ENCODE measurements at places on chromosomes 6 and 20.

DNA sequence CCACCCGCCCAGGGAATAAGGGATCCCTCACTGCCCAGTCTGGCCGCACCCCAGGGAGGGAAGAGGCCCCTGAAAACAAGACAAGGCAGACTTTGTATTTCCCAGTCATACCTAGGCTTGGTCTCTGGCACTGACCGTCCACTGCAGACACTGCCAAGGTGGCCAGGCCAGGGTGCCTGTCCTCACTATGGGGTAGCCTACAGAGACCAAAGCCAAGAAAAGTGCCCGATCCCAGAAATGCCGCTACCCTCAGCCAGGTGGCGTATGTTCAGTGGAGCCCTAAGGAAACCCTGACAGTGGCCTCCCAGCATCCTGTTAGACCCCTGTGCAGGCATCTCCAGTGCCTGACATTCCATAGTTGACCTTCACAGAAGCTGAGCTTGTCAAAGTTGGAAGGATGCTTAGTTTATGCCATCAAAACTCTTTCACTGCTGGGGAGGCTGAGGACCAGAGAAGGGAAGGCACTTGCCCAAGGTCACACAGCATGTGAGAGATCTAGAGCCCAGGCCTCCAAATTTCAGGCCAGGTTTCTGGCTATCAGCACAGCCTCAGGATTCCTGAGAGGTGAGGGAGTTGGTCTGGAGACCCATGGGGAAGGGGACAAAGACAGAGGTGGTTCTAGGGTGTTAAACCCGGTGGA lies 2.5 kb downstream of the SCRT2 start:
- DNase-seq, result no peak

GRCh38 chr20:5657190-5657875 lies 92.9 kb upstream of the SHLD1 start:
- DNase-seq, result no peak

DNA sequence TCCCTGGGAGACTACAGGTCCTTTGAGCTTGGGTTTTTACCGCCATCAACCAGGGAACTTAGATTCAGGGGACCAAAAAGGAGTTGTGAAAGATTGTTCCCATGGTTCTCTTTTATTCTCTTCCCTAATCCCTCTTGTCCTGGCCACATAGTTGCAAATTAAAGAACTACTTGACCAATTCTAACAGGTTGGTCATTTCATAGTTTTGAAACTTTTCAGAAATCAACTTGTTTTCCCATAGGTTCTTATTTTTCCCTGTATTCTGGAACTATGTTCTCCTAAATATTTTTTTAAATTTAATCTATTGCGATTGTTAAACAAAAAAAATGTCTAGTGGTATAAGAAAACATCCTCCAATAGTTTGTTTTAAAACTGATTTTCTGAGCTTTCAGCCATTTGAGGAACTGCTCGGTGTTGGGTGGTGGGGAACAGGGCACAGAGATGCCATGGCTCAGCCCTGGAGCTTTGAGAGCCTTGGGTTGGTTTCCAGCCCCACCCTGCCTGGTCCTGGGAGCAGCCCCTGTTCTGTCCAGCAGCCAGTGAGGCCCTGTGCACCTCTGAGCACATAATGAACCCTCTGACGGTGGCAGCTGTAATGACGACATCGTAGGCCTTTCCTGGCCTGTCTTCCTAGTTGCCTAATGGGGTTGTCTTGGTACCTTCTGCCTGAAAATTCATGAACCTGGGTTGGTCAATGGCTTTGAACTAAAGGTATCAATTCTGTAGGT lies 53.5 kb downstream of the TBC1D7 start:
- DNase-seq, result no peak

DNA sequence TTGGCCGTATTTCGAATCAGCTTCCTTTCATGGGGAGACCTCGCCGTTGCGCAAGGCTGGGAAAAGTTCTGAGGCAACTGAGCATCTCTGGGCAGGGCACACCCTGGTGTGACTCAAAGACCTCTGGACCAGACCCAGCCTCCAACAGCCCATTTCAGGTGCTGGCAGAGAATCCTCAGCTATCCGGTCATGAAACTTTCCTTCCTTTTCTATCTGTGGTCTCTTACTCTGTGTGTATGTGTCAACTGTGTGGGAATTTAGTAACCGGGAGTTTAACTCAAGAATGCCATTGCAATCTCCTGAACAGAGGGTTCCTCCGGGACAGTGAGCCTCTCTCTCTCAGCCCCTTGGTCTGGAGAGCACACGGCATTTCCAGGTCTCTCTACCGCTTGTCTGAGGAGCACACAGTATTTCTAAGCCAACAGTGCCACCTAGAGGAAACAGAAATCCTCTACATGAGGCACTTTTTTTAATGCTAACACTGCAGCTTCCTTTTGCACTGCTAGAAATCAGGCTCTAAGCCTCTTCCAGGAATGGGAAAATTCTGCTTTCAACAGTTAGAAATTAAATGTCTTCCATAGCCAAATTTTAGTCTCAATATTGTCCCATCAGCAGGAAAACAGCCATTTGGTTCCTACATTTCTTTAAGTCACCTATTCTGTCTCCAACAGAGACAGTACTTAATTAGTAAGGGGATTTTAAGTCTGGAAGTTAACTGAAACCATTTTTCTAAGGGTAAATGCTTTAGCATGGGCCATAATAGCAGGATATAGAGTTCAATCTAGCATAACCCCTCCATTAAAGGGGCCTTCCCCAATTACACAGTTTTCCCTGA lies 32.7 kb downstream of the PLN start:
- peak; percentile 57 for DNase-seq

- no peak for DNase-seq
These were observed 2.6 kb downstream of the STK35 start for GRCh38 chr20:2104236-2104635.

DNA sequence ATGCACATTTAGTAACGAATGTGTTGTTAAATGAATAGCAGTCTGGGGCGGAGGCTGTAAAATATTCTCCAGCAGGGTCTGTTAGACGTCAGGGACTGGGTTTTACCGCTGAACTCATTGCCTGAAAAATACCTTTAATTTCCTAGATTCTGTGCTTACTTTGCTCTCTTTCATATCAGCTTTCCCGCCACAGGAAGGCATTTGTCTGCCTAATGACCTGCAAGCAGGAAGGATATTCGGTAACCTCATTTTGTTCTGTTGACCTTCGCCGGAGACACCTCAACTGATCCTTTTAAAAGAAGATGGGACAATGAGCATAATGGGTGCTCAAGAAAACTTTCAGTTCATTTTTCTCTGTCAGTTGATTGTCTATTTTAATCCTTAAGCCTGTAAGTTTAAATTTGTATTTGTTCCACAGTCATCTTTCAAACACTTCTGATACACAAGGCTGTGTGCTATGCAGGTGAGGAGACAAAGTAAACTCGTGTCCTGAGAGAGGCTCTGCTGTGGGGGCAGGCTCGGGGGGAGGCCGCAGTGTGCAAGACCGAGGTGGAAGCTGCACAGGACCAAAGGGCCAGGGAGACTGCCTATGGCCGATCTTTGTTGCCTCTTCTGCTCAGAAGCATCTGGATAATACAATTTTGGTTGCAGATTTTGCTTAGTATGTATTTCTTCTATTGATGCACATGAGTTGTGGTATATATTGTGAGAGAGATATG lies 27.4 kb upstream of the SIM1 start:
- no peak for DNase-seq

DNA sequence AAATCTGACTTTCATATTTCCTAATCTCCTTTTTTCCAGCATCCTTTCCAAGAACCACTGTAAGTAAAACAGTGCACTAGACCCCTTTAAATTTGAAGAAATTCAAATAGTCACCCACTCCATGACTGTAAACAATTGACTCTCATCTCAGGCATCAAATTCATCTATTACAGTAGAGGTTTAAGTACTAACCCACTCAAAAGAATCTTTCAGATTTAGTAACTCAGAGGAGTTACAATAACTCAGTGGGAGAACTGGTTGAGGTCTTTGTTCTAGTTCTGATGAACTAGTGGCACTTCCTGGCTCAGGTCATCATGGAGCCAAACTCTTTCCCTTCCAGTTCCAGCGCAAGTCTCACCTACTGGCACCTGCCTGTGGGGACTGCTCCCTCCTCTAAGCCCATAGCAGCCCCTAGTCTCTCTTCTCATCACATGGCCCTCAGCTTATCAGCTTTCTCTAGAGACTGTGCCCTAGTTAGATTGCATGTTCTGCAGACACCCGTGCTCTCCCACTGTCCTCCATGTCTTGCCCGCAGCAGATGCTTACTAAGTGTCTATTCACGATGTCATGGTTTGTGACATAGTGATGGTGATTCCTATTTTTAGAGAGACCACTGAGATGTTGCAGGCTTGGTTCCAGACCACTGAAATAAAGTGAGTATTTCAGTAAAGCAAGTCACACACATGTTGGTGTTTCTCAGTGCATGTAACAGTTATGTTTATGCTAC lies 196.2 kb downstream of the TBC1D7 start:
- no peak for DNase-seq

Measured in CD4-positive, alpha-beta T cell treated with Interleukin-4 for 4 hours (primary cell).